ENCODE measurements at places on chromosomes 1 and 21.

GRCh38 chr1:53080041-53080440 is 18.0 kb downstream of the PODN start:
- no peak overlapping the region for H3K27ac ChIP-seq
- H3K27me3 ChIP-seq: no peaks in the 10 kb centered on the region
- no peaks in the 10 kb centered on the region for H3K4me1 ChIP-seq
- H3K36me3 ChIP-seq: no peaks in the 10 kb centered on the region
- no peak for DNase-seq
- H3K4me3 ChIP-seq: no peak overlapping the region

DNA sequence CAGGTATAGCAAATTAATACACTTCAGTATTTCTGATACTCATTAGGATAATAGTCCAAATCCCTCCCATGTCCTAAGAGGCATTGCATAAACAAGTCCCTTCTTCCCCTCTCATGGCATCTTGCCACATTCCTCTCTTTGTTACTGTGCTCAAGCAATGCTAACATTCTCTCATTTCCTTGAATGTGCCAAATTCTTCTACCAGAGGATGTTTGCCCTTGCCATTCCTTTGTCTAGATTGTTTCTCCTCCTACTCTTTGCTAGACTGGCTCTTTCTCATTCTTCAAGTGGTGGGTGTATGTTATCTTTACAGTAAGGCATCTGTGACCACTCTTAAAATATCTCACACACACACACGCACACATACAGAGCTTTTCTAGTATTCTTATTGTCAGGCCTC is 621.0 kb upstream of the CXADR start:
- no peaks in the 10 kb centered on the region for H3K36me3 ChIP-seq
- H3K27ac ChIP-seq: no peak overlapping the region
- H3K27me3 ChIP-seq: no peaks in the 10 kb centered on the region
- DNase-seq: no peak

GRCh38 chr1:71307451-71307850 is 226.6 kb upstream of the ZRANB2 start:
- H3K27me3 ChIP-seq: no peaks in the 10 kb centered on the region
- no peak for DNase-seq
- no peaks in the 10 kb centered on the region for H3K4me1 ChIP-seq
- no peak overlapping the region for H3K27ac ChIP-seq

GRCh38 chr1:44485934-44486460 is 80.9 kb downstream of the RNF220 start:
- no peaks in the 10 kb centered on the region for H3K4me1 ChIP-seq
- H3K27me3 ChIP-seq: no peaks in the 10 kb centered on the region
- H3K36me3 ChIP-seq: no peaks in the 10 kb centered on the region
- no peak overlapping the region for H3K4me3 ChIP-seq
- no peak overlapping the region for H3K27ac ChIP-seq
- DNase-seq: no peak

- no peaks in the 10 kb centered on the region for H3K36me3 ChIP-seq
- DNase-seq: no peak
- no peak overlapping the region for H3K4me3 ChIP-seq
- H3K4me1 ChIP-seq: no peaks in the 10 kb centered on the region
- no peaks in the 10 kb centered on the region for H3K27me3 ChIP-seq
Measured at GRCh38 chr1:58709540-58710175, 9.8 kb upstream of the MYSM1 start.

Measured in CD4-positive, alpha-beta memory T cell (primary cell).